ENCODE measurements at places on chromosomes 11 and 22.
A peak's percentile ranks its signal among the peaks of the same experiment; 100 is the strongest.

- no peak for DNase-seq
These were observed 160.7 kb downstream of the BUD13 start for GRCh38 chr11:116611998-116612620.

DNA sequence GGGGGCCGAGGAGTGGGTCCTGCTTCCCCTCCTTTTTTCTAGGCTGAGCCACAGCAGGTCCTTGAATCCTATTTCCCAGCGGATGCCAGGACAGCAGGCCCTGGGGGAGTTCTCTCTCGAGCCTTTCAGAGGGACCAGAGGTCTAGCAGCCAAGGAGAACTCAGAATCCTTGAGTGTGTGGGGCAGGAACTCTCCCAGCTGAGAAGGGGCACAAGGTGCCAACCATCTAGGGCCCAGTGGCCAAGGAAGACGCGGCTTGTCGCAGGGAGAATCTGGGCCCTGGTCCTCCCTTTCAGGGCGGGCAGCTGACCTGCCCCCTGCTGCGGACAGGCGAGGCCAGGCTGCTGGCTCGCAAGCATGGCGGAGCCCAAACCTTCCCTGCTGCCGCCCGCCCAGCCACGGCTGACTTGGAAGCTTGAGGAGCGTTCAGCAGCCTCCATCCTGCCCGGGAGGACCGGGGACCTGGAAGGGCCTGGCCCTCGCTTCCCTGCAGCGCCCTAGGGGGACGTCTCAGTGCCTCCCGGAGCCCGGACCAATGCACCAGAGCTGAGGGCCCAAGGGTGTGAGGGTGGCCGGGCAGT, 972 bp upstream of the TSSC4 start:
- no peak for DNase-seq

- DNase-seq, result no peak
These were observed 9.1 kb downstream of the LINC01488 start for GRCh38 chr11:69490516-69490915.

DNA sequence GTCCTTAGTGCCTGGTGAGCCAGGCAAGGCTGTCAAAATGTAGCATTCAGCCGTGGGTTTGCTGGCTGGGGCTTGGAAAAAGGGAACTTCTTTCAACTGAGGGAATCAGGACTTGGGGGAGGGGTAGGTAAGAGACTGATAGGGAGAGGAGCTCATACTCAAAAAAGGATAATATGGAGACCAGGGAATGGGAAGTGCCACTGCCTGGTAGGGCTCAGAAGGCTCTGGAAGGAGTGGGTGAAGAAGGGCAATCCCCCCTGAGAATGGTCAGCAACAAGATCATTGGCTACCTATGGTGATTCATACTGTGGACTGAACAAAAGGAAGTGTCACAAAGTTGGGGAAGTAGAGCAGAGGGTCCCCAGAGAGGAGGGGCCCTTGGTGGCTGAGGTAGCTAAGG, 1.9 kb downstream of the CNGA4 start:
- no peak for DNase-seq

DNA sequence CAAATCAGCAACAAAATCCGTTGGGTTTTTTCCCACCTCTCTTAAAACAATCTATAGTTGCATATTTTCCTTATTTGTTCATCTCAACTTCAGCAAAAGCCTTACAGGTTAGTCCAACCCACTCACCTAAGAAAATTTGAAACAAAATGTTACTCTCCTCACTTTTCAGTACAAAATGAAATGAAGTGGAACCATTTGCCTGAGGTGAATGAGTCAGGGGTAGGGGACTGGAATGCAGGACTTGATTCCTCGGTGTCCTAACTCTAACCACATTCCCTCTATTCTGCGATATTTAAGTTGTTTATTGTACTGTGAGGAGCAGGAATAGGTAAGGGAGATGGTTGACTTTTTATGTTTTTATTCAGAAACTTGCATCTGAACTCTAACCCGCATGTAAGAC, 16.4 kb downstream of the ATP5MG start:
- no peak for DNase-seq

DNA sequence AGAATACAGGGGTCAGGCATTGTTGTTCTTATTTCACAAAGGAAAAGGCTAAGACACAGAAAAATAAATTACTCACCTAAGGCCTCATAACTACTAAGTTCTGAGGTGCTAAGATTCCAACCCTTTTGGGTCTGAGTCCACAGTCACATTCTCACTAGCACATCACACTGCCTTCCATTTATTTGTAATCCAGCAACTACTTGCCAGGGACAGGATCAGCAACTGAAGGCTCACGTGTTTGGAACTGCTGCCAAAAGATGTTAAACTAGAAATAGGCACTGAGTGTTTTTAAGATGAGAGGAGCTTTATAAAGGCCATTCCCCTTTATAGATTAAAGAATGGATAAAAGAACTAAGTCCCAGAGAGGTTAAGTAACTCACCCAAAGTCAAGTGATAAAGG, 58.0 kb downstream of the CADM1 start:
- DNase-seq, result no peak

GRCh38 chr11:124829986-124830385, 29.8 kb upstream of the MSANTD2 start:
- no peak for DNase-seq

DNA sequence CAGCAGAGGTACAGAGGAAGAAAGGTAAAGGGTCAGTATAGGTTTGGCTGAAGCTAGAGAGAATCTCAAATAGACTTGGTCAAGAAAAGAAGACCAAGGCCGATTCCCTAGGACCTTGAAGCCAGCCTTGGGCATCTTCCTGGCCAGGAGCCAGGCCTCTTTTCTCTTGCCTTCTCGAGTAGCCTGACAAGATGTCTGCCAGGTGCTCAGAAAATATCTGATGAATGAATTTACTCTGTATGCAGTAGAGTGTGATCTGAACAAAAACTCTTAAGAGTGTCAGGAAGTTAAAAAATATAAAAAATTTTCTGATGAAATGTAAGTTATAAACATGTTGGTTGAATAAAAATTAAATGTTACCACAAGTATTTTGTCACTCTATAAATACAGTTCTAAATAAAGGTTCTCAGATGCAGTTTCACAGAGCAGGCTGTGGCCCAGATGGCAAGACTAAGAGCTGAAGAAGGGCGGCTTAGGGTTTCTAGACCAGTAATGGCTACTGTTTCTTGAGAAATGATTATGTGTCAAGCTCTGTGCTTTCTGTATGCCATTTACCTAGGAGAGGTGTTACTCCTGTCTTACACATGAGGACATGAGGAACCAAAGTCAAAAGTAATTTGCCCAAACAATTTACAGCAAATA, 98.1 kb downstream of the ATXN10 start:
- no peak for DNase-seq

GRCh38 chr11:14907411-14908213, 15.6 kb upstream of the CYP2R1 start:
- DNase-seq, result peak; percentile 77

- no peak for DNase-seq
These were observed 1119.1 kb upstream of the TENM4 start for GRCh38 chr11:80559942-80560341.

DNA sequence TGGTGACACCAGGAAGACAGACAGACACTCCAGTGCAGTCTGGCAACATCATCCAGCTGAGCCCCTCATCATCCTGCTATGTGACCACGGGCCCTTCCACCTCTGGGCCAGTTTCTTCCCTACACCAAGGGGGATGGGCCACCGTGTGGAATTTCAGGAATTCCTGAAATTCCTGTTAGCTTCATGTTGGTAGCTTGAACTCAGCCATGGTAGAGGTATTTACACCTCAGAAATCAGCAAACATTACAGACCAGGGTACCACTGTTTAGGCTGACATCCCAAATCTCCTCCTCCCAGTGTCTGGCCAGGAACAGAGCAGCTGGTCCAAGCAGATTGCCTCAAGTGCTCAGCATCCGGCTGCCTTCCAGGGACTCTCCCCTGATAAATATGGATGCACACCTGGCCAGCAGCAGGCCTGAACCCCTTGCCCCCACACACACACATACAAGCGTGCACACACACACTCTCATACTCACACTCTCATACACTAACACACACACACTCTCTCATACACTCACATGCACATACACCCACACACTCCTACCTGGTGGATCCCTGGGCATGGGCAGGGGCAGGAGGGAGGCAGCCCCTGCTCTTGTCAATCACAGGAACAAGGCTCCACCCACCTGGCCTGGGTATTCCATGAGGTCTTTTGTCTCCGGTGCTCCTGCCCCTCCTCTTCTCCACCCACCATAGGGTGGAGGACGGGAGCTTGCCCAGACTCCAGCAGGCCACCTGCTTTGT, 85.2 kb downstream of the BUD13 start:
- no peak for DNase-seq

GRCh38 chr11:93740031-93740729, 1.1 kb downstream of the TAF1D start:
- DNase-seq, result no peak

DNA sequence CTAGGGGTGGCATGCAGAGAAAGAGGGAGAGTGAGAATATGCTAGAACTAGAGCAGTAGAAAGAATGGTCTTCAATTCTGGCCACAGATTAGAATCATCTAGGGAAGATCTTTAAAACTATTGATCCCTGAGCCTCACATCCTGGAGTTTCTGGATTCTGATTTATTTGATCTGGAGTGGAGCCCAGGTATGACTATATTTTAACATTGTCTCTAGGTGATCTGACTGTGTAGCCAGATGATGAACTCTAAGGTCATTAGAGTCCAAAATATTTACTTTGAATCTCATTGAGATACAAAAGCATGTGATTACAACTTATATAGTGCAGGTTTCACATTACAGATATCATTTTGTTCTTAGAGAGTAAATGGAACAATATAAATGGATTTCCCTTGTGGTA, 79.7 kb downstream of the FDX1 start:
- no peak for DNase-seq

- no peak for DNase-seq
These were observed 19.2 kb upstream of the CSF2RB start for GRCh38 chr22:36894266-36894665.

- DNase-seq, result no peak
These were observed 1630.1 kb upstream of the TENM4 start for GRCh38 chr11:81070948-81071347.

DNA sequence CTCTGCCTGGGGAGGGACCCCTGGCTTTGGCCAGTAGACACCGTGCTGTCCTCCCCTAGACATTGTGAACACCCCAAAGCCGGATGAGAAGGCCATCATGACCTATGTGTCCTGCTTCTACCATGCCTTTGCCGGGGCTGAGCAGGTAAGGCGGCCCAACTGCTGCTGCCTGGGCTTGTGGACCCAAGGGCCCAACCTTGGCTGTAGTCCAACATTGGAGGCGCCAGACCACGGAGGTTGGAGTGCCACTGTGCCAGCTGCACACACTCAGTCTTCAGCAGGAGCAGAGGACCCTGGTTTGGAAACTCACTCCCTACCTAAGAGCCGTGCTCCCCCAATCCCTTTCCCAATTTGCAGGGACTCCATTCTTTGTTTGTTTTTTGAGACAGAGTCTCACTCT, 9.4 kb downstream of the ACTN3 start:
- DNase-seq, result no peak

DNA sequence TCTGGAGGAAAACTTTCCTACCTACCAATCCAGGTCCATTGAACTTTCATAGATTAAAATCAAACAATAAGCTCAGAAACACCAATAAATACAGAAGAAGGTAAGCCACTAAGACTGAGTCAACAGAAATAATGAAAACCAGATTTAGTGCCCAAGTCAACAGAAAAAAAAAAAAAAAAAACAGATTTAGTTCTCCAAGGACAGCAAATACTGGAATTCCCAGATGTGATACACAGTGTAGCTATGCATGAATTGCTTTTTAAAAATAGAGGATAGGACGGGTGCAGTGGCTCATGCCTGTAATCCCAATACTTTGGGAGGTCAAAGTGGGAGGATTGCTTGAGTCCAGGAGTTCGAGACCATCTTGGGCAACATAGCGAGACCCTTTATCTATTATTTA, 15.7 kb downstream of the DMC1 start:
- DNase-seq, result no peak

- no peak for DNase-seq
These were observed 26.8 kb upstream of the RTL6 start for GRCh38 chr22:44524806-44525205.

GRCh38 chr22:35900483-35901168, 128.0 kb downstream of the RBFOX2 start:
- no peak for DNase-seq

GRCh38 chr11:120710354-120711131, 199.0 kb downstream of the GRIK4 start:
- no peak for DNase-seq

DNA sequence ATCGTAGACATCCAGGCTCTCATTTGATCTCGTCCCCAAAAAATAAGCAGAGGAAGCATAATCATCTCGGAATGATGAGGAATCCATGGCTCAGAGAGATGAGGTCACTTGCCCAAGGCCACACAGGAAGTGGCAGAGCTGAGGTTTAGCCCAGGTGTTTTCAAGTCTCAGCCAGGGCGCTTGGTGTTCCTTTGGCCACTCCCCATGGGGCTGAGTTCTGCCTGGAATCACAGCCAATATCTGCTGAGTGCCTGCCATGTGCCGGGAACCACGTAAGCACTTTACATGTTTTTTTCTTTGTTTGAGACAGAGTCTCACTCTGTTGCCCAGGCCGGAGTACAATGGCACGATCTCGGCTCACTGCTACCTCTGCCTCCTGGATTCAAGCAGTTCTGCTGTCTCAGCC, 29.5 kb upstream of the MYH9 start:
- DNase-seq, result no peak

DNA sequence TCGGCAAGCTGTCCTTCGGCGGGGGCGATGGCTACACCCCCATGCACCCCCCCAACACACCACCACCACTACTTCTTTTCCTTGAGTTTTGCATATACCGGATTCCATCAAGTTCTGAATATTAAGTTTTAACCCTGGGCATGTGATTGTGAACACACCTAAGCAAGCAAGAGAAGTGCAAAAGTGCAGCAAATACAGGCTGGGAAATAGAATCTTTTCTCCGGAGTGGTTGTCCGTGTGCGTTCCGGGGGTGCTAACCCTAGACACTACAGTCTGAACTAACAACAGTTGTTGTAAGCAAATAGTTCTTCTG, 574 bp downstream of the PRSS23 start:
- DNase-seq, result no peak

DNA sequence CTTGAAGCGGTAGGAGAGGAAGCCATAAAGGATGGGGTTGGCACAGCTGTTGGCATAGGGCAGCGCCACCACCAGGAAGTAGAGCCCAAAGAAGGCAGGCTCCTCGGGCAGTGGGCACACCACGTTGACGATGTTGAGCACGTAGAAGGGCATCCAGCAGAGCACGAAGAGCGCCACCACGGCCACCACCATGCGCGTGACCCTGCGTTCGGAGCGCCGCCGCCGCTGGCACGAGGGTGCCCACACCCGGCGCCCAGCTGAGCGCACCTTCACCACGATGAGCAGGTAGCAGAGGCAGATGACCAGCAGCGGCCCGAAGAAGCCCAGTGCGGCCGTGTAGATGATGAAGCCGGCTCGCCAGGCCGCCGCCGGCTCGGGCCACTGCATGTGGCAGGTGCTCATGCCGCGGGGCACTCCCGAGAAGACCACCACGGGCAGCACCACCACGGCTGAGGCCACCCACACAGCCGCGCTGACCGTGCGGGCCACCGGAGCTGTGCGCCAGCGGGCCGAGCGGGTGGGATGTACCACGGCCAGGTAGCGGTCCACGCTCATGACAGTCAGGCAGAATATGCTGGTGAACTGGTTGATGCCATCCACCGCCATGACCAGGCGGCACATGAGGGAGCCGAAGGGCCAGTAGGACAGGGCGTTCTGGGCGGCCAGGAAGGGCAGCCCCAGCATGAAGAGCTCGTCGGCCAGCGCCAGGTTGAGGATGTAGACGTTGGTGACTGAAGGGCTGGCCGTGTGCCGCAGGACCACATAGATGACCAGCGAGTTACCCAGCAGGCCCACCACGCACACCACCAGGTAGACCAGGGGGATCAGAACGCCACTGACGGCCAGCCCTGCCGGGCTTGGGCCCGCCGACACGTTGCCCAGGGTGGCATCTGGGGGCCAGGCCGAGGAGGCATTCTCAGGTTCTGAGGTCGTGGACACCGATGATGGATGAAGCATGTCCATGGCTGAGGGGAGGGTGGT, 5.1 kb downstream of the SSTR3 start:
- no peak for DNase-seq

Data from stimulated activated CD8-positive, alpha-beta memory T cell treated with anti-CD3 and anti-CD28 coated beads, Interleukin-7, amount 100 ng/mL, for 1 hour (primary cell).